ENCODE measurements at places on chromosomes 11 and 22.
A peak's percentile ranks its signal among the peaks of the same experiment; 100 is the strongest.

DNA sequence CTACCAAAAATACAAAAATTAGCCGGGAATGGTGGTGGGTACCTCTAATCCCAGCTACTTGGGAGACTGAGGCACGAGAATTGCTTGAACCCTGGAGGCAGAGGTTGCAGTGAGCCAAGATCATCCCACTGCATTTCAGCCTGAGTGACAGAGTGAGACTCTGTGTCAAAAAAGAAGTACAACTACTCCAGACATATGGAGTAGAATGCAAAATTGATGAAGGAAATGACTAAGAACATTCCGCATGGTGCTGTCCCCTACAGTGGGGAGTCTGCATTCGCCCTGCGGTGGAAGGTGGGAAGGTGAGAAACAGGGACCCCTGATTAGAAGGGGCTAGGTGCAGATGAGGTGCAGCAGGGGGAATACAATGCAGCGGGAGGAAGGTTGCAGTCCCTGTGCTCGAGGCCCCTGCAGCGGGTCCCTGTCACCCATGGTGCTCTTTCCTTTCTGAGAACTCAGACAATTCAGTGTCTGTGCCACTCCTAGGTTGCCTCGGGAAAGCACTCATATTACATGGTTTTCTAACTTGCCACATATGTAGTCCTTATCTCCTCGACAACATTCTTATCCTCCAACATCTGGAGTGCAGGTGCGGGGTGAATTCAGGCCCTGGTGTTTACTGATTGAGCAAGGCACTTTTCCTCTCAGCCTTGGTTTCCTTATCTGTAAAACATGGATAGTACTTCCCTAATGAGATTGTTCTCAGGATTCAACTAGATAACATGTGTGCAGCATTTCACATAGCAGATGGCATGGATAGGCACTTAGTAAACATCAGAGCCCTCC is 5.2 kb downstream of the POLD4 start:
- ATAC-seq = no peak

DNA sequence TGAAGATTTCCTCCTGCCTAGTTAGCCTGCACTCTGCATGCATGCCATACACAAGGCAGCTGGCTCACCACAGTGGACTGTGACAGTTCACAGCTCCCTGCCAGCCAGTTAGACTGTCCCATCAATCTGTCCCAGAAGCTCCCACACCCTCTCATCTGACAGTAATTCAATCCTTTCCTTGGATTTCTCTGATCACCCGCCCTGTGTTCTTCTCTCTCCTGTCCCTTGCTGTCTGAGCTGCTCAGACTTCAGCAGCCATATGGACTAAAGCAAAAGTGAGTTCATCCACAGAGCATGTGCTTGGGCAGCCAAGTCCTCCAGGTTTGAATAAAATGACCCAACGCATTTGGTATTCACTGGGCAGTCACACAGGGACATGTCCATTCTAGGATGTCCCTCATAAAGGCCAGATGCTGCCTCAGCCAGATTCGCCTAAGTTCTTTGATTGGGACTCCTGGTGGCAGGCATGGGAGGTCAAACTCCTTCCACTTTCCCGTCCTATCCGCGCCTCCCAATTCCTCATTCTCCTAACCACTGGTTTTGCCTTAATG is 54.5 kb upstream of the ZBTB44 start:
- peak; percentile 72 for ATAC-seq

DNA sequence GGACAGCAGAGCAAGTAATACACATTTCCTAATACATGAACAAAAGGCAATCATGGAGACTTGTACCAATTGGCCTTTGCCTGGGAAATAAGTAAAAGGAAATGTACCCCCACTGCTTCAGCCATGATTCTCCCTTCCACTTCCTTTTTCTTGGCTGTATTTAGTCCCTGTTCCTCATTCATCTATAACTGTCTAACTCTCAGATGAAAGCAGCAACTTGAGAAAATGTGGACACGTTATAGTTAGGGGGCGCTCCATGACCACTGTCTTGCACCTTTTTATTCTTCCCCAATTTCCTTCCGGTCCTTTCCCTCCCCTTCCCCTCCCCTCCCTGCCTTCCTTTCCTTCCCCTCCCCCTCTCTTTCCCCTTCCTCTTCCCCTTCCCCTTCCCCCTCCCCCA is 61.3 kb upstream of the BARX2 start:
- ATAC-seq = no peak

GRCh38 chr22:38316364-38317121 is 690 bp downstream of the CSNK1E start:
- ATAC-seq = peak; percentile 55

- ATAC-seq = no peak
Measured at GRCh38 chr22:37215890-37216289, 3.6 kb upstream of the SSTR3 start.

GRCh38 chr11:84103096-84103495 is 816.9 kb upstream of the CCDC90B start:
- ATAC-seq = peak; percentile 95
